ENCODE measurements at places on chromosomes 11 and 22. TPM values are rescaled to one million over a fixed set of nuclear protein-coding genes. Genes with fewer than 3 reads are reported as not detected.

- peak; percentile 68 for DNase-seq
Measured at GRCh38 chr11:746289-747157, 741 bp upstream of the TALDO1 start.

- DNase-seq = no peak
Measured at GRCh38 chr22:39727541-39727940, 157.0 kb downstream of the CACNA1I start.

BLID gene
- not detected for total RNA-seq

DNA sequence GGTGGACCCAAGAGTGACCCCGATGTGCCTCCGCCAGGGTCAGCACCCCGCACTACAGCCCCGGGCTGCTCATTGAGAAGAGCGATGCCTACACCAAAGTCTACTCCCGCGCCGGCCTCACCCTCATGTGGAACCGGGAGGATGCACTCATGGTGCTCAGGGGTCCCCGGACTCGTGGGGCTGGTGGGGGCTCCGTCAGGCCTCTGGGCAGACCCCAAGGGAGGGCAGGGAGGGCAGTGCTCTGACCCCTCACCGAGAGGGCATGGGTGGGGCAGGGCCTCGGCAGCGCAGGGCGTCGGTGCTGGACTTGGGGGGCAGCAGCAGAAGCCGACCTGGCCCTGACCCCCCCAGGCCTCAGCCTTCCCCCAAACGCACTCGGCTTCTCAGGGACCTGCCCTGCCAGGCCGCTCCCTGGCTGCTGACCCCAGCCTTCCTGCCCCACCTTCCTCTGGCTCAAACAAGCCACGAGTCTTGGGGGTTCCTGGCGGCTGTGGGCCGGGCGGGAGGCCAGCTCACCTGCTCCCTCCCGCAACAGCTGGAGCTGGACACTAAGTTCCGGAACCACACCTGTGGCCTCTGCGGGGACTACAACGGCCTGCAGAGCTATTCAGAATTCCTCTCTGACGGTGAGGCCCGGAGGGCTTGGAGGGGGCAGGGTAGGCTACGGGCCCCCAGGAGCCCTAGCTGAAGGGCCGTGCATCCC, 2.9 kb downstream of the MUC2 start:
- no peak for DNase-seq

GRCh38 chr11:43419460-43419859, 60.7 kb downstream of the TTC17 start:
- peak; percentile 56 for DNase-seq

OR51B5 gene
- total RNA-seq = not detected

DMC1 gene
- total RNA-seq = 18.9 TPM

GRCh38 chr11:31806186-31806927, 4.8 kb downstream of the PAX6 start:
- DNase-seq = no peak

CTSF gene
- total RNA-seq = 2.0 TPM

GRCh38 chr11:71421392-71421950, 26.7 kb downstream of the DHCR7 start:
- no peak for DNase-seq

BRSK2 gene
- total RNA-seq = 0.96 TPM

GRCh38 chr11:66969584-66970225, 5.4 kb upstream of the C11orf86 start:
- no peak for DNase-seq

DNA sequence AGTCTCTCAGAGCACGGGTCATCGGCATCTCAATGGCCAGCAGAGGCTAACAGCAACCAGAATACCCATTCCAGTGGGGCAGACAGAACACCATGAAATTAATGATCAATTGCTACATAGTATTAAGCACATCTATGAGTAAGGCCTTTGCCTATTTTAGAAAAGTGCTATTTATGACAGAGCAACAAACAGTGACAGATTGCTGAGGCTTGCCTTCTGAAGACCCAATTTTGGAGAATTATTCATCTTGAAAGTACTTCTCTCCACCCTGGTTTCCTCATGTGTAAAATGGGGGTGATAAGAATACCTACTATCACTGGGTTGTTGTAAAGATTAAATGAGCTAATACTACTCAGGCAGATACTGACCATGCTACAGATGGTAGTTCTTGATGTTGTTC, 232.7 kb downstream of the TENM4 start:
- no peak for DNase-seq

DNA sequence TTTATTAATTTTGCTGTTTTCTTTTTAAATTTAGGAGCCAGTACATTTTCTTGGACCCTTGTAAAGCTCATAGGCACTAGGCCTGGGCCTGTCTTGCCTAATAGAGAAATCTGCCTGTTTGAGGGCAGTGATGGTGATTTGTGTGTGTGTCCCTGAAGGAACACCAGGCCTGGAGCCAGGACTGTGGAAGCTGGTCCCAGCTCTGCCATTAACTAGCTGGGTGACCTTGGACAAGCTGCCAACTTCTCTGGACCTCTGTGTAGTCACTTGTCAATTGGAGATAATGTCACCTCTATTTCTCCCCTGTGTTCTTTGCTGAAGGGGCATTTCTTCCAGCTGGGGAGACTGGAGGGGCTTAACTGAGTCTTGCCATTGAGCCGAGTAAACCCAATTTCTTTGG, 16.0 kb upstream of the FTH1 start:
- DNase-seq = no peak

DNA sequence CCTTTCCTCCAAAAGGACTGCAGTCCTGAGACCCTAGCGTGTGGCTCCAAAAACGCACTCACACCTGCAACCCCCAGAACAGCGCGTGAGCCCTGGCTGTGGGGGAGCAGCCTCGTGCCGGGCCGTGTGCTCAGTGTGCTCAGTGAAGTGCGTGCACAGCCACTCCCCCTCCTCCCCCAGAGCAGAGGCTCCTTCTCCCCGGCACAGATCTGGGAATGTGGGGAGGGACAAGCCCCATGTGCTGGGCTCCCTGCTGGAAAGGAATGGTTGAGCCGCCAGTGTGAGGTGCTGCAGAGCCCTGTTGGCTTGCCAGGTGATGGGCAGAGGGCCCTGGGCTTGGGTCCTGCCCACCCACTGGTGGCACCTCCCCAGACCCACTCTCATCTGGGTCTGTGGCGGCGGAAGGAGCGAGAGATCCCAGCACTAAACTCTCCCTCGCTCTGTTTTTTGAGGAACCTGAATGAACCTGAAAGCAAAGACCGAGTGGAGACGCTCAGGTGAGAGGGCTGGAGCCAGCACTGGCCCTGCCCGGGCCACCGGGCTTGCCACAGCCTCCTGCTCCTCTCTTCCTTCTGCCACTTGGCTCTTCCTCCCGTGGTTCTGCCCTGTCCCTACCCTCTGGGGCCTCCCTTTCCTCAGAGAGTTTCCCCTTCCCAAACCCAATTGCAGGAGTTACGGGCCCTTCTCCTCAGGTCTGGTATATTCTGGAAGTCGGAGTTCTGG, 9.0 kb downstream of the RCOR2 start:
- DNase-seq = no peak

DNA sequence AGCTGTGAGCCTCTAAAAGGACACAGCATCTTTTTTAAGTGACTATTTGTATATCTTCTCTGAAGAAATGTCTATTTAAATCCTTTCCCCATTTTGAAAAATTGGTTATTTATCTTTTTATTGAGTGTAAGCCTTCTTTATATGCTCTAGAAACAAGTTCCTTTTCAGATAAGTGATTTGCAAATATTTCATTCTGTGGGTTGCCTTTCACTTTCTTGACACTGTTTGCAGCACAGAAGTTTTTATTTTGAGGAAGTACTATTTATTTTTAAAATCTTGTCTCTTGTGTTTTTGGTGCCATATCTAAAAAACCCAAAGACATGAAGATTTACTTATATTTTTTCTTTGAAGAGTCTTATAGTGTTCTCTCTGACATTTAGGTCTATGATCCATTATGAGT, 40.1 kb upstream of the LYVE1 start:
- DNase-seq = no peak

CNGA4 gene
- 0.21 TPM for total RNA-seq

ASPHD2 gene
- 10.5 TPM for total RNA-seq

GRCh38 chr11:118853678-118854077, 30.0 kb upstream of the CXCR5 start:
- DNase-seq = no peak

FOLR1 gene
- not detected for total RNA-seq

DNA sequence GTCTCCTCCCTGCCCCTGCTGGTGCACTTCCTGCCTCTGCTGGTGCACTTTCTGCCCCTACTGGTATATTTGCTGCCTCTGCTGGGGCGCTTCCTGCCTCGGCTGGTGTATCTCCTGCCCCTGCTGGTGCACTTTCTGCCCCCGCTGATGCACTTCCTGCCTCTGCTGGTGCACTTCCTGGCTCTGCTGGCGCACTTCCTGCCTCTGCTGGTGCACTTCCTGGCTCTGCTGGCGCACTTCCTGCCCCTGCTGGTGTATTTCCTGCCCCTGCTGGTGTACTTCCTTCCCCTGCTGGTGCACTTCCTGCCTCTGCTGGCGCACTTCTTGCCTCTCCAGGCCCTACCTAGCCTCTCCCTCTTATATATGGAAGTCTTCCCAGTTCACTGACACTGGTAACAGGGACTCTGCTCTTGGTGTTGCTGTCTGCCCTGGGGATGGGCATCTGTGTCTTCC, 10.1 kb downstream of the MTFP1 start:
- peak; percentile 85 for DNase-seq

All from activated CD4-positive, alpha-beta T cell treated with anti-CD3 and anti-CD28 coated beads for 36 hours (primary cell).